Suprapubic skin (tissue), 4 donors: ENCODE measurements at places on chromosomes 3 and 15. TPM values are rescaled to one million over a fixed set of nuclear protein-coding genes. Genes with fewer than 3 reads are reported as not detected.

The GMNC gene
- 0.13 TPM for total RNA-seq

GRCh38 chr3:17412950-17413530 is 329.4 kb downstream of the TBC1D5 start:
- DNase-seq = no peak

GRCh38 chr3:12891985-12892839 is 50.8 kb upstream of the RPL32 start:
- no peak for DNase-seq

The GADL1 gene
- total RNA-seq = not detected

The AADACL2 gene
- 23.9 TPM for total RNA-seq

DNA sequence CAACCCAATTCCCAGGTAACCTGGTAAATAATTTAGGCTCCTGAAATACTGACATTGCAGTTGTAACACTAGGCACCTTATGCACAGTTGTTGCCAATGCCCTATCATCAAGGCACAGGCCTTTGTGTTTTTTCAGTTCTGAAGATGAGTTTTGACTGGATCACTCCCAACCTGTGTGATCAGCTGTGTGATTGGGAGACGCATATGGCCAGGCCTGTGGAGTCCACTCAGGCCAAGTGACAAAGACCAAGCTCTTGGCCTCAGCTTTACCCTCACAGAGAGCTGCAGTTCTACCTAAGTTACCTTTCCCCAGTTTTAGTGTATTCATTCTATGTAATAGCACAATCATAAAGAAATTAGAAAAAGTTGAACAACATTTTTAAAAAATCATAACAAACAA is 19.2 kb upstream of the AQP9 start:
- DNase-seq = no peak

DNA sequence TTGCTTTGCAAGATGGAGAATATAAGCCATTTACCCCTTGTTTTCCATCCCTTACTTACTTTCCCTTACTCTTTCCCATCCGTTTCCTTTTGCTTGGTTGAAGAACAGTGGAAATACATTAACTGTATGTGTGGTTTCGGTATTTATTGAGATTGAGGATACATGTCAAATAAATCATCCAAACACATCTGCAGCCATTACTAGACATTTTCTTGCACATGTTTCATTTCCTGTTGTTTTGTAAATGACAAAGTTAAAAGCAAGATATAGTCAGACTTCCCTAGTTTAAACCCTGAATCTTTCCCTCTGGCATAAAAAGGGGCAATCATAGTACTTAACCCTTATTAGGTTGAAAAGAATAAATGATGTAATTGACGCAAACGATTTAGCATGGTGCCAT is 82.1 kb upstream of the BCHE start:
- DNase-seq = no peak

The BDH1 gene
- 40.7 TPM for total RNA-seq

DNA sequence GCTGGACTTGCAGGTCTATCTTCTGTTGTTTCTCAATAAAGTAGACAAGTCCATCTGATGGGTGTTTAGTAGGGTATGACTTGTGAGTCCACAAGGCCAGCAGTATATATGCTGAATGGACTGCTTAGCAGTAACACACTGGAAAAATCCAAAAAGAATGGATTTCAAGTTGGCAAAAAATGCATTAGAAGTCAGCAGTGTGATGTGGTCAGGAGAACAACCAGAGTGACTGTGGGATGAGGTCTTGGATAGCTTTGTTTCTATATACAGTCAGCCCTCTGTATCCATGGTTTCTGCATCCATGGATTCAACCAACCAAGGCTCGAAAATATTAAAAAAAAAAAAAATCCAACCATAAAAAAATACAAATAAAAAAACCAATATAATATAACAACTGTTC is 55.8 kb downstream of the LPP start:
- DNase-seq = no peak

DNA sequence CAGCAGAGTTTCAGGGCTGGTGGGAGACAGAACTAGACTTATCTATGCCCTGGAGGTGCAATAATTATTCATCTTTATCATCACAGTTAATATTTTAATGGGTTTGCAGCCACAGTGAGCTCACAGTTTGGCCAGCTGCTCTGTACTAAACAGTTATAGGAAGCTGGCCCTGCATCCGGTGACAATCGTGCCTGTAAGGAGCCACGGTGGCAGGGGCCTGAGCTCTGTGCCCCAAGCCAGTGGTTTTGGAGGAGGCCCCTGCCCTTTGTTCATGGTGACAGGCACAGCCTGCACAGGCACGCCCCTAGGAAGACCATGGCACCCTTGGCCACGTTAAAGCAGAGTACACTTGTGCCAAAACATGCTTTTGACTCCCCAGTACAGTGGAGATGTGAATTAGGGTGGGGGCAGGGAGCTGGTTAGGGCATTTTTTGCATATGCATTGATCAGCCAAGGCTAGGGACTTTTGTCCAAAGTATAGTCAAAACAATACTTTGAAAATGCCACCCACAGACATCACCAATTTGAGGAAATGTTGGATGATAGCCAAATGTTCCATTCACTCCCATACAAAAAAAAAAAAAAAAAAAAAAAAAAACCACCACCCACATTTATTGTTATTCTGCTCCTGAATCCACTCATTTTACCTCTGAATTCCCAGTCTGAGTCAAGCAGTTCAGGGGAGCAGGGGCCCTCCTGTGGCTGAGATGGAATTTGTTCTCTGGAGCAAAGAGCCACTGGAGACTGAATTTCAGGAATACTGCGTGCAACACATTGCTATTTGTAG is 3.4 kb upstream of the RFTN1 start:
- DNase-seq = no peak

The MUC4 gene
- not detected for total RNA-seq

DNA sequence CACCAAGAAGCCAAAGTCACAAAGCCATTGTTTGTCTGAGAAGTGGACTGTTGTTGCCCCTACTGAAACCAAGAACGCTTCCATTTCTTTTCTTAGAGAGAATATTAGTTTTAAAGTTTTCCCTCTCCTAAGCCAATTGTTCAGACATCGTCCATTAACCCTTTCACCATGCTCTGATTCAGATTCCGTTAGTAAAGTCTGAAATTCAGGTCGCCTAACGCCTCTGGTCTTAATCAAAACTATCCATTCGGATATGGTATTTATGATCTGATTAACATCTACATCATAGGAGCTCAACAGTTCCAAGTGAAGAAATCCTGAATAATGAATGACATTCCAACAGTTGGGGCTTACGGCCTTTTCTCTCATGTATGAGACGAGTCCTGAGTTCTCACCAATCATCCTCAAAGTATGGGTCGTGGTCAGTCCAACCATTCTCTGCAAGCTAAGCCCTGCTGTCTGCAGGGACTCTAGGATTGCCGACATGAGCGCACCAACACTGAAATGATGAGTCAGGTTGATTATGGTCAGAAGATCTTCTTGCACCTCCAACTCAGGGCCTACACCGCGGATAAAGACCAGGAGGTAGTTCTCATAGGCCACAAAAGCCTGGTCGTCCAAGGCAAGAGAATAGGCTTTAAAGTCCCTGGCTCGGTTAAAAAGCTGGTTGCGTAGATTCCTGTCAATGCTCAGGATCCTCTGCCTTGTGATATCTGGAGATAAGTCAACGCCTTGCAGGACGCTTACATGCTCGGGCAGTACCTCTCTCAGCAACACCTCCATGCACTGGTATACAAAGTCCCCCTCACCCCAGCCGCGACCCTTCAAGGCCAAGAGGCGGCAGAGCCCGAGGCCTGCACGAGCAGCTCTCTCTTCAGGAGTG is 767 bp downstream of the EPM2AIP1 start:
- peak; percentile 66 for DNase-seq

GRCh38 chr3:37279236-37279635 is 104.9 kb upstream of the LRRFIP2 start:
- DNase-seq = no peak

The GOLGA8J gene
- not detected for total RNA-seq

The USF3 gene
- total RNA-seq = 27.6 TPM

The CPEB1 gene
- 0.97 TPM for total RNA-seq

The SELENOT gene
- 49.2 TPM for total RNA-seq
